IMR-90 (cell line): ENCODE measurements at places on chromosomes 16 and 17.

DNA sequence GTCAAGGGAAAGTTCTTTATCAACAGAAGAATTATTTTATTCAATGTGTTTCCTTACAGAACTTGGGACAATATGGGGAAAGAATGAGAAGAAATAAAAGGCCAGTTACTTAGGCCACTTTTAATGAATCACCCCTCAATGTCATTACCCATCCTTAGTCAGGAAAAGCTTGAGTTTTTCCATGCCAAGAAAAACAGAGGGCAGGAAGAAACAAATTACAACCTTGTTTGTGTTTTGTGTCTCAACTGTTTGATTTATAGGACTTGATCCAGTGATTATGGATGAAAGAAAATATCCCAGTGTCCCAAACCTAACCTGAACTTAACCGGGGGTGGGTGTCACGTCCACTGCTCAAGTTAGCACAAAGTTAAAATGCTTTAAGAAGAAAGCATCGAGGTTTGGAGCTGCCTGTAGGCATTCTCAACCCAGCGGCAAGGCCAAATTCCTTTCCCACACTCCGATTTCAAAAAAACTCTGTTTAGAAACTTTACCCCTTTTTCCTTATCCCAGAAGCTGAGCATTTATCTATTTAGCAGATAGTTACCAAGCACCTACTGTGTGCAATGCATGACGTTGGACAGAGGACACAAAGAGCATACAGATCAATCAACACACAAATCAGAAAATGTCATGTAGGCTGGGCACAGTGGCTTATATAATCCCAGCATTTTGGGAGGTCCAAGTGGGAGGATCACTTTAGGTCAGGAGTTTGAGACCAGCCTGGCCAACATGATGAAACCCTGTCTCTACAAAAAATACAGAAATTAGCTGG is 14.0 kb upstream of the CYB5B start:
- DNase-seq: peak; percentile 83

GRCh38 chr16:4744555-4745273 is 10.4 kb downstream of the DNAAF8 start:
- DNase-seq: no peak

DNA sequence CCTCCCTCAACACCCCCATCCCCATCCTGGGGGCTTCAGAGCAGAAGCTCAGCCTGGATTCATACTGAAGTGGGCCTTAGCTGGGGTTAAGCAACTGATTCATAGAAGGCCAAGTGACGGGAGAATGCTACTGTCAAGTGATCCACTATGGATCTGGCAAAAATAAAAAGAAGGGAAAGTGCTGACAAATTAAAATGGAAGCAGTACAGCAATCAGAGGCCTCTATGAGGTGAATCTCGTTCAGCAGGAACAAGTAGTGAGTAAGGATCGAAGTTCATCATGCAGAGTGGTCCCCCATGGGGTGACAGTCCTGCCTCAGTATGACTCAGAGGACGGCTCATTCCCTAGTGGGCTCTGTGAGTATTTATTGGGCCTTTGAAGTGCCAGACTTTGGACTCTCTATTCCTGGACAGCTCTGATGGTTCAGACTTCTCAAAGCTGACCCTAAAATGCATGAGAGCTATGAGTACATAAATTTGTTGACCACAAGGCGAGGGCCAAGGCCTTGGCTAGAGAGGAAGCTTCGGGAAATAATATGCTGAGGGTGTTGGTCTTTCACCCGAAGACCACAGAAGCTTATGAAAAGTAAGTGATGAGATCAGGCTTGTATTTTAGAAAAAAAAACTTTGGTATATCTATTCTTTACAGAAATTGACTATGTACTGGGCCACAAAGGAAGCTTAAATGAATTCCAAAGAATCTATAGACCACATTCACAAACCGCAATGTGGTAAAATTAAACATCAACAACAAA is 5.3 kb upstream of the NSMCE1 start:
- peak; percentile 53 for DNase-seq

DNA sequence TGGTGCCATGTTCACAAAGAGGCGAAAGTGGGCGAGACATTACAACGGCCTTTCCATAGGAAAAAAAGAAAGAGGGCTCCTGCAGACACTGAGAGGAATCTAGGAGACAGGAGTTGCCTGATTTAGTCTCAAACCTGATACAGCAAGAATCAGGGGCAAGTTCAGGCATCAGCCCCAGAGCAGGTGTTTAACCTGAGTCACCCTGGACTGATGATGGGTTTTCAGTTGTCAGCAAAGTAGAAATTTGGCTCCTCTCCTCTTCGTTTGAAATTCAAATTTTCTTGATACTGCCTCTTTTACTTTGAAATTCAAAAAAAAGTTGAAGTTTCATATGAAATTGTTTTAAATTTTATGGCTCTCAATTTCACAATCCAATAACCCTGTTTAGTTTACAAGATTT is 189.5 kb downstream of the ABCC12 start:
- no peak for DNase-seq

GRCh38 chr17:76407509-76407908 is 23.1 kb downstream of the SPHK1 start:
- no peak for DNase-seq

DNA sequence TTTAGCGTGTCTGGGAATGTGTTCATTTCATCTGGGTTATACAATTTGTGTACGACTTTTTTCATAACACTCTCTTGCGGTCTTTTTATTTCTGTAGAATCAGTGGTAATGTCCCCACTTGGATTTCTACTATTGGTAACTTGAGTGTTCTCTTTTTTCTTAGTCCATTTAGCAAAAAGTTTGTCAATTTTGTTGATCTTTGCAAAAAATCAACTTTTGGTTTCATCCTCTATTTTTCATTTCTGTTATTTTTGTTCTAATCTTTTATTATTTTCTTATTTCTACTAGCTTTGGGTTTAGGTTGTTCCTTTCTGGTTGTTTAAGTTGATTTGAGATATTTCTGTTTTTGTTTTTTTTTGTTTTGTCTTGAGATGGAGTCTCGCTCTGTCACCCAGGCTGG is 7.7 kb upstream of the SLC22A31 start:
- no peak for DNase-seq

GRCh38 chr16:58035356-58036170 is 10.0 kb downstream of the MMP15 start:
- DNase-seq: no peak

DNA sequence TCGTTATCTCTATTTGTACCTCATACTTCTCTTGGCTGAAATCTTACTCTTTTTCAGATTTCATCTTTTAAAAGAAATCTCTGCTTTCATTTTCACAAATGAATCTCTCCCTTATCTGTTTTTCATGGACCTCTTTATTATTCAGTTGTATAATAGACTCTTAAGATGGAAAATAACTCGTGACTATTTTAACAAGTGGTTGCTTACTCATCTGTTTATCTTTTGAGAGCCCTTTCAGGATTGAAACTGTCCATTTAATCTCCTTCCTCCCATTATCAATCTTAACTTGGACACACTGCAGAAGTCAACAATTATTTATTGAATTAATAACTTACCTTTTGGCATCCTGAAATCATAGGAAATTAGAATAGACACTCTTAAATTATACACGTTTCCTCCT is 68.8 kb downstream of the ABCA8 start:
- DNase-seq: no peak

GRCh38 chr17:57115916-57116315 is 30.9 kb downstream of the AKAP1 start:
- no peak for DNase-seq

DNA sequence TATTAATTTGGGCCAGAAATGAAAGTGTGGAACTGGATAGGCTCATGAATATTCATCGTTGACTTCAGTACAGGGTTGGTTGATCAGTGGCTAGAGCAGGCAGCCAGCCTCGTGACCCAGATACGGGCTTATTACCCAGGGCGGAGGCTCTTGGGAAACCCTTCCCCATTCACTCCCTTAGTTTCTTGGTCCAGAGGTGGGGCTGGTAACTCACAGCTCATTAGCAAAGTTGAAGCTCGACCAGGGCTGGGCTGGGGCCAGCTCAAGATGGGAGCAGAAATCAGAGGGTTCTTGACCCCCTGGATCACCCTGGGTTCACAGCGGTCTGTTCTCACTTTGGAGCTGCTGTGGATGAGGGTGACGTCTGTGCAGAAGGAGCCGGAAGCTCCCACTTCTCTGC is 44.6 kb upstream of the GSE1 start:
- no peak for DNase-seq

- DNase-seq: no peak
Observed at GRCh38 chr16:56651586-56651985, at the start of gene MT1B. Gene MT1B (plus strand): TSS chr16:56651886. CDS start chr16:56651954, 68 bp downstream.

DNA sequence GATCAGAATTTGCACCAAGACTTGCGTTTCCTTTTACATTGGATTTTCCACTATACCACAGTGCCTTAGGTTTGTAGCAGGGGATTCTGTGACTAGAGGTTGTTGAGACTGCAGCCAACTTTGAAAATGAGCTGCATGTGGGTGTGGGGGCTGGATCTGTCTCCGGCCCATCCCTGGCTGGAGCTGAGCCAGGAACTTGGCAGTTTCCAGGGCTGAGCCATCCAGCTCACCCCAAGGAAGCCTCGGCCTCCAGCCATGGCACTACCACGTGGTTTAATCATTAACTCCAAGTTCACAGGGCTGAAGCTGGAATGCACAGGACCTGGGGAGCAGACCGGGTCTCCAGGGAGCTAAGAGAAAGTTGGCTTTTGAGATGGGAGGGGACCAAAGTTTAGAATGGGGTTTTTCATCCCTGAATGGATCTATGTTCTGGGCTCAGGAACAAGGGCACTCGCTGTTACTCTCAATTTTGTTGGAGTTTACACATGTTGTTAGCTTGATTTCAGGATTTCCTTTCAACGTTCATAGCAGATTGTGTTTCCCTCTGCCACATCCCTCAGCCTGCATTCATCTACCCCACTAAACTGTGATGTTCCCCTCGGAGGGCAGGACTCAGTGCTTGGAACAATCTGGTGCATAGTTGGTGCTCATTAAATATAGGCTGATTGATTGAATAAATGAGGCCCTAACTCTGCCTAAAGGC is 42.3 kb upstream of the HNF1B start:
- peak; percentile 72 for DNase-seq

DNA sequence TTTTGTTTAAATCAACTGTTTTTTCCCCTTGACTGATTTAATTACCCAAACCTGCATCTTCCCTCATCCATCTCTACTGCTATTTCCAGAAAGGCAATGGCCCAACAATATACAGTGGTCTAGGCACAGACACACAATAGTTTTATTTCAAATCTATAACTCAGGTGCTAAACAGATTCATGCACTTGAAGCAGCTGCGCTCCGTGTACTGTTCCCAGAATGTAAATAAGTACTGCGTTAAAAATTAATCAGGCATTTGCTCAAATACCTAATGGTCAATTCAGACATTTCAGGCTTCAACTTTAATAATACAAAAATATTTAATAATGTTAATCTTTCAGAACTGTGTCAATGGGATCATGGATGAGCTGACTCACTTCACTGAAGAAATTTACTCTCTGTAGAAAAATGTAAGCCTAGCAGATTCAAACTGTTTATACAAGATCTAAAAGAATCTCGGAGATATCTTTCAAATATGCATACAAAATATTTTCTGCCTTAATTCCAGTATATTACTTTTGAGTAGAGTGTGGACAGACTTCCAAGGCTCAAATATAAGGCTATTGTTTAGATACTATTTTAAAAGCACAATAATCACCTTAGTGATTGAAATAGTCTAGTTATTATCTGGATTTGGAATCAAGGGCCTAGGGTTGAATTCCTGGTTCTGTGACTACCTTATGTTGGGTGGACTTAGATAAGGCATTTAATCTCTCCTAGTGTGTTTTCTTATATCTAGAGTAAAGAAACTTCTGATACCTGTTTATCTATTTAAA is 97.4 kb upstream of the PSMD7 start:
- DNase-seq: peak; percentile 4

DNA sequence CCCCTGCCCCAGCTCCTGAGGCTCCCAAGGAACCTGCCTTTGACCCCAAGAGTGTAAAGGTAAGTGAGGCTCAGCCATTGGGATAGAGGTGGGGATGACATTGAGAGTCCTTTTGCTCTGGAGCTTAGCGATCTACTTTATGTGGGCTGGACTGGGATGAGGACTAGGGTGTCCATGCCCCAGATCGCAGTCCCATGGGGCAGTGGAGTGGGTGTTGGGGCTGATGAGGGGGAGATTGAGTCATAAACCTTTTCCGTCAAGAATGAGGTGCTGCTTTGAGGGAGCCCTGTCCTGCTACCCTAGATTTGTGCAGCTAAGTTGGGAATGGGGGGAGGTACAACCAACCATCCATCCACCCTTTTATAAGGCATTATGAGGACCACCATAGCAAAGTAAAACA is 351 bp downstream of the MYL4 start:
- no peak for DNase-seq

- peak; percentile 85 for DNase-seq
Observed at GRCh38 chr16:77288222-77288621, 89.0 kb downstream of the SYCE1L start.

DNA sequence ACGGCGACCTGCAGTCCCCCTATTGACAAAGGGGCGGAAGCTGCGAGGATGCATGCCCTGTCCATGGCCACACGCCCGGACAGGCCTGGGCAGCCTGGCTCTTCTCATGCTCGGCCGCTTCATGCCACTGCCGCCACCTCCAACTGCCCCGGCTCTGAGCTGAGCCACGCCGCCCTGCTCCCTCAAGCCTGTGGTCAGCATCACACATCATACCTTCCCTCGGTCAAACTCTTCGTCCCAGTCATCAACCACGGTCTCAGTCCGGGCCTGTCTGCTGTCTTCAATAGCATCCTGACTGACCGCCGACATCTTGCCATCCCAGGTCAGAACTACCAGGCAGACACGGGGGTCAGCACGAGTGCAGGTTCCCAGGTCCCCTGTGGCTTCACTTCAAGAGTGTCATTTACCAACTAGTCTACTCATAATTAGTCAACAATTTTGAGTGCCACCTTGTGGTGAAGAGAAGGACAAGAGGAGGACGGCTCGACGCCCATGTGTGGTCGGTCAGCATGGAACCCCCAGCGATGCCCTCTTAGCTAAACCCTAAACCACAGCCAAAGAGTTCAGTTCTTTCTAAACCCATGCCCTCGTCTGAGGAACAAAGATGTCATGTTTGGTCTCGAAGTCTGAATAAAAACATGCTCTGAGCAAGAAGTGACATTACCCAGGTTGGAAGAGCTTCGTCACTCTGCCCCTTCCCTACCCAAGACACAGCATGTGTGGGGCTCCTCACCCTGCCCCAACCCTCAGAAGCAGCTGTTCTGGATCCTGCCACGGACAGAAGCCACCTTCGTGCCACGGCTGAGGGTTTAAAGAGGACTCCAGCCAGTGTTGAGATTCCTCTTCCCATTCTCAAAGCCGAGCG is 16.9 kb upstream of the CYTH1 start:
- peak; percentile 13 for DNase-seq

DNA sequence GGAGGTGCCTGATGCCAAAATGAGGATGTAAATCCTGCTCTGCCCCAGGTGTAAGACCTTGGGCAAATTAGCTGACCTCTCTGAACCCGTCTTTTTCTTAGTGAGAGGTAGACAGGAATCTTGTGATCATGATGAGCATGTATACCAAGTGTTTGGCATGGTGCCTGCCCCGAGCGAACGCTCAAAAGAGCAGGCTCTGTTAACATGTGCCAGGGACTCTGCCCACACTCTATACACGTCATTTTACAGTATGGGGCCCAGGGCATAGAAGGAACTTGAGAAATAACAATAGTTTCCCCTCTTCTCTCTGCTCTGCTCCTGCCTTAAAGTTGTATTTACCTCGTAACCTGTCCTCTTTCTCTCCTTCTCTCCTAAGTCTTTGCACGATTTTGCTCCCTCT is 9.3 kb upstream of the MAF start:
- DNase-seq: no peak

- no peak for DNase-seq
Observed at GRCh38 chr16:68728523-68728922, 8.6 kb upstream of the CDH1 start.
